ENCODE measurements at places on chromosomes 3 and 15.

DNA sequence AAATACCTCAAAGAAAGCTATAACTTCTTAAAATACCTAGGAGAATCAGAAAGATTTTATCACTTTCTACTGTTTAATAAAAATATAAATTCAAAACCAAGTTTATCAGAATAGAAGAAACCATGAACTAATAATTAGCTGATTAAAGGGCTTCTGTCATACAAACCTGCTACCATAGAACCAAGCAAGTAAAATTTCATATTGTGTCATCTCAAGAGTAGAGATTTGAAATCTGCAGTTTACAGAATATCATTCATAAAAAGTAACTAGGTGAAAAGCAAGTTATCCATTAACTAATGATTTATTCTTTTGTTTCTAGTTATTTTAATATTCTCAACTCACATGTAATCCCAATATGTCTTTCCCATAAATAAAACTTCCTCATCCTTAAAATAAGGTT lies 36.8 kb upstream of the XXYLT1 start:
- DNase-seq: no peak

GRCh38 chr3:100966807-100967206 lies 26.4 kb downstream of the ABI3BP start:
- no peak for DNase-seq

- DNase-seq: no peak
These were observed 52.8 kb downstream of the ITGA11 start for GRCh38 chr15:68379058-68379758.

DNA sequence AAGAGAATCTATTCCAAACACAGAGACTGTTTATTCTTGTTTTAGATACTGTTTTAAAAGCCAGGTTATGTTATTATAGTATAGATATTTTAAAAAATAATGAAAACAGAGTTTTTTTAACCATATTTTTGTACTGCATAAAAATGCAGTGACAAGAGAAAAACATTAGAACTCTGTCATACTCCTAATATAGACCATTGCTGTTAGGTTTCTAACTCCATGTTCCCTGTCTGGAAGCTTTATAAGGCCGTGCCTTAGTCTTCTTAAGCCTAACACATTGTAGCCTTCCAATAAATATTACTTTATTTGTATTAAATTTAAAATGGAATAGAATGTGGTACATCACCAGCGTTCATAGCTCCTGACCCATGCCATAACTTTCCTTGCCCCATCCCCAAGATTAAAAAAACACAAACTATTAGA lies 53.2 kb downstream of the MBNL1 start:
- no peak for DNase-seq

DNA sequence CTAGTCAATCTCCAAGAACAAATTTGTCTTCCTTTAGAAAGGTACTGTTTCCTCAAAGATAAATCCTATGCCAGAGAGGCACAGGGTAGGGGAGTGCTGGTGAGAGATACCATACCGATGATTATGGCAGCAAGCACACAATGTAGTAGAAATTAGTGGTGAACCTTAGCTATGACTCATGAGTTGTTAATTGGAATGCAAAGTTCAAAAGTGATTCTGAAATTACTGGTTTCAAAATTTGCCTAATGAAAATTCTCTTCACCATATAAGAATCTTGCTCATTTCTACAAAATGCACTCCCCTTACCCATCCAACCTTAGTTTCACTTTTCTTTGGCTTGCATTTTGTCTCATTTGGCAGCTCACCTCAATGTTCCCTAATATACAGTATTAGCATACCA lies 139.5 kb upstream of the SLC2A2 start:
- DNase-seq: peak; percentile 24

- DNase-seq: no peak
These were observed 129.4 kb upstream of the SNTN start for GRCh38 chr3:63523100-63523499.

- no peak for DNase-seq
These were observed 223.7 kb upstream of the BCHE start for GRCh38 chr3:166060789-166061479.

DNA sequence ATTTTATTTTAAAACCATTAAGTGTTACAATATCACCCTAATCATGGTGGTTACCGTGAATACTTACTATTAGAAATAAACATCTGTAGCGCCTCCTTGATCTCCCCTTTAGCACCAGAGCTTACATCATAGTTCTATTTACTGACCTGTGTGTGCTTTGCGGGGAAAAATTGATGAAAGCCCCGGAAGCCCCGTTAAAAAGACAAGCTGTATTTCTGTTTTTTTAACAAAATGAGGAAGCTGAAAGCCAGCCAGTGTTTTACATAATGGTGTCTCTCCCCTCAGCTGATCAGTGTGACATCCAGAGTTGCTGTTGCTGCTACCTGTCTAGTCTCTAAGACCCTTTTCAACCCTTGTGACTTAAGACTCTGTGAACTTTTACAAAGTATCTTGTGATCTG lies 100.8 kb downstream of the OPA1 start:
- no peak for DNase-seq
